Hypothalamus (tissue), 51 donors: ENCODE measurements at places on chromosomes 3 and 15.
A peak's percentile ranks its signal among the peaks of the same experiment; 100 is the strongest.

DNA sequence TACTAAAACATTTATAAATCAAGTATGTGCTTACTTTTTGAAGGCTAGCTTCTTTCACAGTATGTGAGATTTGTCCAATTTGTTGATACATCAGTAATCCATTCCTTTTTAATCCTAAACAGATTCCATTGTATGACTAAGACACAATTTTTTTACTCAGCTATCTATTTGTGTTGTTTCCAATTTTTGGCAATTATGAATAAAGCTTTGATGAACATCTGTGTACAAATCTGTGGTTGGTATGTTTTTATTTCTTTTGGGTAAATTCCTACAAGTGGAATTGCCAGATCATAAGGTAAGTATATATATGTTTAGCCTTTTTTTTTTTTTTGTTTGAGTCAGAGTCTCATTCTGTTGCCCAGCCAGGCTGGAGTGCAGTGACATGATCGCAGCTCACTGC is 56.2 kb upstream of the VEPH1 start:
- DNase-seq: no peak

DNA sequence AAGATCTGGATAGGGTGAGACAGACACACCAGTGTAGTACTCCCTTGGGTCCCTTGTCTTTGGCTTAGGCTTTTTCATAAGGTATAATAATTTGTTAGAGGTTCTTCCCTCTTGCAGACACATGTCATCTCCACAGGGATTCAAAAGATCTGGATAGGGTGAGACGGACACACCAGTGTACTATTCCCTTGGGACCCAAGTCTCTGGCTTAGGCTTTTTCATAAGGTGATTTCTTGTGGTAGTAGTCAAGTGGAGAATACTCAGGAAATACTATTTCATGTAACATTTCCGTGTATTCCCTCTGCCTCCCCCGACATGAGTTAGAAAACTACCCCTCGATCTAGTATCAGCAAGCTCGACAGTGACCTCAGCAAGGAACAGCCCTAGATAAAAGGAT is 954 bp upstream of the MAPKBP1 start:
- DNase-seq: no peak

DNA sequence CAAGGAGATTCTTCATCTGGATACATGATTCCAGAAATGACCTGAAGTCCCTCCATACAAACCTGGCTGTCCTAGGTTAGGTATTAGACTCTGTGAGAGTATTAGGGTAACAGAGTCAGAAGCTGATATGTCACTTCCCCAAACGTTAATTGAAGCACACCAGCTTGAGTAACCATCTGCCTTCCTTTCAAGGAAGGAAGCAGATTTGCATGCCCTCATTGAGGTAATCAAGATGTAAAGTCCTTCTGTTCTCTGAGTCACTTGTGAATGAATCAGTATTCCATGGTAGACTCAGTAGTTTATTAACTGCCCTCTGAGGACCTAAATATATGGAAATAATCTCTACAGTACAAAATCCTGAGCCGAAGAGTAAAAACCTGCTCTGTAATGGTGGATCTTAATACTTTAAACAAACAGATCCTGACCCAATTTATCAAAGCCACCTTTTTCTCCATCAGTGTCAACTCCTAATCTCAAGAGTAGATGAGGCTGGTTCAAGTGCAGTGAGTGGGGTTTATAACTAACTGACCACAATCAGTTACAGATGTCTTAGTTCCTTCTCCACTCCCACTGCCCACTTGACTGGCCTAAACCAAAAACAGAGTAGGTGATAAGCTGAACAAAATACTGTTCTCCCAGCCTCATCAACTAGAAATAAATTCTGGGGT is 246.2 kb upstream of the CHRM5 start:
- no peak for DNase-seq

GRCh38 chr3:53259427-53260259 is 3.8 kb upstream of the TKT start:
- DNase-seq: peak; percentile 47

- no peak for DNase-seq
Observed at GRCh38 chr3:114899186-114899931, 247.7 kb downstream of the ZBTB20 start.

DNA sequence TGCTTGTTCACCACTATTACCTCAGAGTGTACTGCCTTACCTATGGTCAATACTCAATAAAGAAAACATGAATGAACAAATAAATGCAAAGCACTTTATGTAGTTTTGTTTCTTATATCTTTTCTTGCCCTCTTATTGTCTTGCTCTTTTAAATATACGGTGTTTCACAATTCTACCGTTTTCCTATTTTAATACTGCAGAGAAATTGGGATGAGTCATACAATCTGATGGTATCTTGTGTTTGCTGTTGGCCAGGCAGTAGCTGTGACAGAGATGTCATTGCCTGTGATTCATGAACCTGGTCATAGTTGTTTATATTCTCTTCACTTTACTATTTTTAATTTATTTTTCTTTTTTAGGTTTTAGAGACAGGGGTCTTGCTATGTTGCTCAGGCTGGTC is 48.3 kb downstream of the SERP1 start:
- DNase-seq: no peak

DNA sequence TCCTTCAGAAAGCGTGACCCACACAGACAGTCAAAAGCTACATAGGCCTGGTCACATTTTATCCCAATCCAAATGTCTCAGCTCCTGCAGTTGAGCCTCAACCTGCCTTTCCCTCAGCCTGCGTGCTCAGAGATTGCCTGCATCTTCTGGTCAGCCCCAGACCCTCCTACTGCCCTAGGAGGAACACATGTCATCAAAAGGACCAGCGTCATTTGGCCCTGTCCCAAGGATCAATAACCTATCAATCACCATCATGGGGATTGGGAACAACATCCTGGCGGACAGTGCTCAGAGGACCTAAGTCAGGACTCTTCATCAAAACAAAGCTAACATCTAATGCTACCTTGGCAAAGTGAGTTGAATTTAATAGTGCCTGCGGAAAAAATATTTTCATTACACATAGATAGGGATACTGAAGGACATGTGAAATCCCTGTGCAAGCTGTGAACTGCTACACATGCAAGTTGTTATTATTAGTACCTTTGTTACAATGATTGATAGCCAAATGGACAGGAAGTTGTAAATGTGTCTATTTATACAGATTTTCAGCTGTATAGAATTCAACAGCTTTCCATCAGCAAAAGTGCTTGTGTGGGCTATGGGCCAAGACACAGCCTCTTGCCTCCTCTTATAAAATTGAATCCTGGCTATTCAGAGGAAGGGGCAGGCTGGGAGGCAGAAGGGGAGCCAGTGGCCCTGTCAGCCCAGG is 47.7 kb downstream of the UMPS start:
- no peak for DNase-seq

- no peak for DNase-seq
Observed at GRCh38 chr3:100425316-100425715, 24.0 kb downstream of the LNP1 start.
